ENCODE measurements at places on chromosomes 5 and 9.

DNA sequence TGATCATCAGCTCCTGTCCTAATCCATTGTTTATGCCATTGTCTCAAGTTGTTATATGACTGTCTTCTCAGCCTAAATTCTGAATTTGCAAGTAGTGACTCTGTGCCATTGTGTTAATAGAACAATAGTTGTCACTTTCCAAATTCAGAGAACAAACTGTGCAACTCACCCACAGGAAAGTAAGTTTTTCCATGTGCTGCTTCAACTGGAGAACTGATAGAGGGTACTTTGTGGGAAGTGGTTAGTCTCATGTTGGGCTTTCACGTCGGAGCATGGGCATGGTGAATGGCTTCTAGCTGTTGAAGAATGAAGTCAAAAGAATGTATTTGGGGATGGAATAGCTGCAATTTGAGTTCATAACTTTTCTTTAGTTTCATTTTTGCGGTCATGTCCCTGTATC lies 146.0 kb downstream of the CD180 start:
- DNase-seq: no peak

- peak; percentile 84 for DNase-seq
Measured at GRCh38 chr5:34929720-34930461, 532 bp downstream of the DNAJC21 start.

- peak; percentile 86 for DNase-seq
Measured at GRCh38 chr5:180313677-180314505, 22.0 kb upstream of the MAPK9 start.

DNA sequence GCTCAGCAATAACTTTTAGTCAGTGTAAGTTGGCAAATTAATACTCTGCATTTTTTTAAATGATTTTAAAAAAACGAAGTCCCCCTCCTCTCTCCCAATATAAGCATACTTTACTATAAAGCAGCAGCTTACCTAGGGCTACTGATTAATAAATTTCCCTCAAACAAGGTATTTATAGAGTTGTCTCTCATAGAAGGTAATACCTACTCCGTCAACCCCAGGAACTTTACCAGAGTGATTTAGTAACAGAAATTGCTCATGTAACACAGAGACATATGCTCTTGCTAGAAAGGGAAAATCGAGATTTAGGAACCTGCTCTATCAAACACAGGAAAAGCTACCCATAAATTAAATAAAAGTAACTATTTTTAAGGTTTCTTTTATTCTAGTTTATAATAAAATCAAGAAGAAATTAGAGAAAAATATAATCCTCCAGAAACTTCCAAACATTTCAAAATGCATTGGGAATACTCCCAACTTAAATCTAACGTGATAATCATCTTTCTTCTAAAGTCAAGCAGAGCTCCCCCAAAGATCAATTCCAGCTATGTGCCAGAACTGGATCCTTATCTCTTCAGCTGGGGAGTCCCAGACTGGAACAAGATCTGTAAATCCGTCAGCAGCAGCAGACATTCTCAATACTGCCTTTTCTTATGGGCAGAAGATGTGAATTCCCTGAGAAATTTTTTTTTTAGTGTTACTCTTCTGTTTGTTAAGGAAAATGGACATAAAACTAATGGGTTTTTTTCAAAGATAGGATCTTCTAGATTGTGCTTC lies 69.6 kb downstream of the ADAMTS16 start:
- DNase-seq: no peak

DNA sequence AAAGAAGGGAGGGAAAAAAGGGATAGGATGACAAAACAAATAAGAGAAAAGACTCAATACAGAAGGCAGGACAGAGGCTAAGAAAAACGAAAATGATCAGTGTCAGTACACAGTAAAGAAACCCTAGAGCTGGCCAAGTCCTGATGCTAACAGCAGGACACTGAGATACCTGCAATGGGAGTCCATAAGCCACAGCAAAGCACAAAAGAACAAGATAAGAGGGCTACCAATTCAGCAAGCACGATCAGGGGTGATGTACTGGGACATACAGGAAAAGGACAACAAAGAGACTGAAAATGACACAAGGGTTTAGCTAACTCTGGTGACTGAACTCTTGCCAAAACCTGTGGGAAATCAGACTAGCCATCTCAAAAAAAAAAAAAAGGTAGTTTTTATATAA lies 1072.6 kb upstream of the COX7C start:
- DNase-seq: no peak

- DNase-seq: no peak
Measured at GRCh38 chr5:159244163-159244562, 18.9 kb upstream of the UBLCP1 start.

GRCh38 chr5:14184082-14184481 lies 40.9 kb downstream of the TRIO start:
- DNase-seq: no peak

GRCh38 chr5:76690704-76691466 lies 25.0 kb upstream of the F2R start:
- no peak for DNase-seq

GRCh38 chr9:73154271-73154670 lies 2.6 kb downstream of the ANXA1 start:
- no peak for DNase-seq

- DNase-seq: no peak
Measured at GRCh38 chr9:19937121-19937520, 148.3 kb upstream of the SLC24A2 start.

DNA sequence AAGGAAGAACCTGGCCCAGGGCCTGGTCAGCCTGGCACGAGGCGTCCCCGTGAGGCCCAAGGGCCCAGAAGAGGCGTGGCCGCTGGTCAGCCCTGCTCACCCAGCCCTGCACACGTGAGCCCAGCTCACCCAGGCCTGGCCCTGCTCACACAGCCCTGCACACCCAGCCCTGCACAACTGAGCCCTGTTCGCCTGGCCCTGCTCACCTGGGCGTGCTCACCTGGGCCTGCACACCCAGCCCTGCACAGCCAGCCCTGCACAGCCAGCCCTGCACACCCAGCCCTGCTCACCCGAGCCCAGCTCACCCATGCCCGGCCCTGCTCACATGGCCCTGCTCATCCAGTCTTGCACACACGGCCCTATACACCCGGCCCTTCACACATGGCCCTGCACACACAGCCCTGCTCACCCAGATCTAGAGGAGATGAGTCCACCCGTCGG lies 2.1 kb downstream of the ZDHHC11 start:
- no peak for DNase-seq

DNA sequence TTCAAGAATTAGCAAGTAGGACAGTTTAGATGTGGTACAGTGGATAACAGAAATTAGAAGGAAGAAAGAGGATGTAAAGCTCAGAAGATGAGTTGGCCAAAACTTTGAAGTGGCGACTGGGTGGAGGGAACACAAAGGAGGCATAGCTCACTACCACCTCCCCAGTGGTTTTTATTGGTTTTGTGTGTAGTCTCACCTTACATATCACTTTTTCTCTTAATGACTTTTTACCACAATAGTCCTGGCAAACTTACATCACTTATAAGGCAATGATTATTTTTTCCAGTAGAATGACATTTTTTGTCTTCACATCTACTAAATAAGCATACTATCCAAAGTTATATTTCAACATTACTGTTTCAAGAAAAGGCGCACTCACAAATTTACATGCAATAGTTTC lies 49.2 kb upstream of the FBN2 start:
- no peak for DNase-seq

- no peak for DNase-seq
Measured at GRCh38 chr9:79259858-79260257, 311.9 kb upstream of the TLE4 start.

DNA sequence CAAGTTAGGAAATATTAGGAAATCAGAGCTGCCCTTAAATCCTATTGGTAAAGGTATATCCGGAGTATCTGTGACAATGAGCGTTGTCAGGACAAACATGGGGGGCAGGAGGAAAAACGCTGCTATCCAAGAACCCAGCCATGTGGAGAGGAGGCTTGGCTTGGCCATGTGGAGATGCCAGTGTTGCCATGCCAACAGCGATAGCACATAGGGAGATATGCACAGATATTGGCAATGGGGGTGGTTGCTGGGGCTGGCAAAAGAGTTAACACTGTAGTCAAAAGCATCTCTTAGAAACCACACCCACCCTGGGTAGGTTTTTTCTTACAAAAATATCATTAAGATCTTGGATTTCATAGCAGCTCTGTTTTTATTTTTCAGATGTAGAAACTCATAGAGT lies 106.4 kb upstream of the ASTN2 start:
- DNase-seq: no peak

DNA sequence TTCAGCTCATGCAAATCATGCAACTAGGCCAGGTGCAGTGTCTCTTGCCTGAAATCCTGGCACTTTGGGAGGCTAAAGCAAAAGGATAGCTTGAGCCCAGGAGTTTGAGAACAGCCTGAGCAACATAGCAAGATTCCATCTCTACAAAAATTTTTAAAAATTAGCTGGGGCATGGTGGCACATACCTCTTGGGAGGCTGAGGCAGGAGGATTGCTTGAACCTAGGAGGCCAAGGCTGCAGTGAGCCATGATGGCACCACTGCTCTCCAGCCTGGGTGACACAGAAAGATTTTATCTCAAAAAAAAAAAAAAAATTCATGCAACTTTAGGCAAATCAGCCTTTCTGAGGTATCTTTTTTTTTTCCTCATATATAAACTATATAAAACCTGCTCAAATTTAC lies 35.6 kb upstream of the CCNB1 start:
- DNase-seq: no peak

- DNase-seq: peak; percentile 17
Measured at GRCh38 chr5:65926893-65927292, 518 bp downstream of the ERBIN start.

DNA sequence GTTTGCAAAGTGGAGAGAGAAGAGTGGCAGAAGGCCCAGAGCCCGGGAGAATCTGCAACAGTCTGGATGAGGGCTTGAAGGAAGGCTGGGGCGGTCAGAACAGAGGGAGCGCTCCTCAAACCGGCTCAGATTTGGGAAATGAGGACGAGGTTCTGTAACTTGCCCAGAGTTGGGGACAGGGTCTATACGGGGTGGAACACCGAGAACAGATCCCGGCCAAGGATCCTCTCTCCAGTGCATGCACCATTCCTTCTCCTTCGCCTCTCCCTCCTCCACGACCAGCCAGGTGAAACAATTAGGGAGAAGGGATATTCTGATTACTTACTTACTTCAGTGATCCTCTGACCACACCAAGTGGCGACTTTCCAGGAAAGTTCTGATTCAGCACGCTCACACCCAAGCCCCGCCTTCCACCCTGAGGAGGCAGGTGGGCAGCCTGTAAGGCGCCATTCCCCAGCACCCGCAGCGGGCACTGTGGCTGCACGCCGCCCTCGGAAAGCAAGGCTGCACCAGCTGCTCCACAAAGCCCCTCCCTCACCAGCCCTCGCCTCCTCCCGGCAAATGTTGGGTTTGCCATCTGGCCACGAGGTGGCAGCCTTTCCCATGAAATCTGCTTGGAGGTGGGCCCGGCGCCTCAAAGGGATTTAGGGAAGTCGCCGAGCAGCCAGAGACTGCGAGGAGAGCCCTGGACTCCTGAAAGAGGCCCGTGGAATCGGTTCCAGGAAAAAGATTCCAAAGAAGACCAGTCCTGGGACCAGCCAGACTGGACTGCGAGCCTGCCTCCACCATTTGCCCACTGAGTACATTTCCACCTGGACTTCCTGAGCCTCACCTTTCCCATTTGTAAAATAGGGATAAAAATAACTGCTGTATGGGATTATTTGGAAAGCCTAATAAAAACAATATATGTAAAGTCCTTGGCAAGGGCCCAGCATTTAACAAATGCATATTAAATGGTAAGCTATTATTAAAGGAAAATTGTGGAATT lies 22.2 kb upstream of the WWC1 start:
- DNase-seq: peak; percentile 68

DNA sequence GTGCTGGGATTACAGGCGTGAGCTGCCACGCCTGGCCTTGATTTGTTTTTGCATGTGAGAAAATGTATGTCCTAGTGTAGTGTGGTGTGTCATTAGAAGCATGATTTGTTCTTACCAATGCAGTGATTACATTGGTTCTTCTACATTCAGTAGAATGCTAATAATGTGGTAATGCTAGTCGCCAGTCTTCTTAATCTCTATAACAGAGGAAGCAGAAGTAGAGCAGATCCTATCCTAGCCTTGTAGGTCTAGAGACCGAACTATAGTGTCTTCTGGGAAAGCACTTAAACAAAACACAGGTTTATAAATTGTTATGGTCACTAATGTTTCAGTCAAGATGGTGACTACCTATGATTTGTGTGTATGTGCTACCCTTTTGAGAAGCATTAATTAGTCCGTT lies 197.5 kb upstream of the DMRT1 start:
- DNase-seq: no peak

DNA sequence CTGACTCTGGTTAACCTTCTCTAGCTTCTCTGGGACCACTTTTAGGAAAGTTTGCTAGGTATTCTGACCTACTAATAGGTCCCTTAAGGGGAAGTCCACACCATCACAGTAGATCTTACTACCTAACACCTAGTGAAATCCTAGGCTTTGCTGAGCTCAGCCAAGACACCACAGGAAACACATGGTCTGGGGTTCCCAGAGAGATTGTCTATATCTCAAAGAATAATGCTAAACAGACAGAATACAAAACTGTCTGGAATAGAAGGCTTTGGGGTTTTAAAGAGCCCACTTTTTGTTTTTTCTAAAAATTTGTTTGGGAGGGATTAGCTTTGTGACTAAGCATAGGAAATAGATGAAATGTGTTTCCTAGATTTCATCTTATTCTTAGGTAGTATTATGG lies 395.1 kb downstream of the ARHGEF28 start:
- DNase-seq: no peak

DNA sequence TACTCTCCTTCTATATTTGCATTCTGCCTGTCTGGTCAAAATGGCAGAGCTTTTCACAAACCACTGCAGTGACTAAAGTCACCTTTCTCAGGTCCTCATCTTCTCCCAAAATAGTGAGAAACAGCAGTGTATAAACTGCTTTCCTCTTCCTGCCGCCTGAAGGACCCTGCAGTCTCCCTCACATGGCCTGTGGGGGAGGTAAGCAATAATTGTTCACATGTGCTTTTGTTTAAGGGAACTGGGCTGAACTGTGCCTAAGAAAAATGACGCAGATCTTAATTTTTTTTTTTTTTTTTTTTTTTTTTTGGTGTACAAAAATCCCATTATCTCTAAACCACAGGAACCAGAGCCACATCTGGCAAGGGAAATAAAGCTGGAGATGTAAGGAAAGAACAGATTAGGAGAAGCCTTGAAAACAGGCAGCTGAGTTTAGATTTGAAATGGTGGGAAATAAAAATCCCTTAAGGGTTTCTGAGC lies 131.7 kb upstream of the VLDLR start:
- DNase-seq: no peak

DNA sequence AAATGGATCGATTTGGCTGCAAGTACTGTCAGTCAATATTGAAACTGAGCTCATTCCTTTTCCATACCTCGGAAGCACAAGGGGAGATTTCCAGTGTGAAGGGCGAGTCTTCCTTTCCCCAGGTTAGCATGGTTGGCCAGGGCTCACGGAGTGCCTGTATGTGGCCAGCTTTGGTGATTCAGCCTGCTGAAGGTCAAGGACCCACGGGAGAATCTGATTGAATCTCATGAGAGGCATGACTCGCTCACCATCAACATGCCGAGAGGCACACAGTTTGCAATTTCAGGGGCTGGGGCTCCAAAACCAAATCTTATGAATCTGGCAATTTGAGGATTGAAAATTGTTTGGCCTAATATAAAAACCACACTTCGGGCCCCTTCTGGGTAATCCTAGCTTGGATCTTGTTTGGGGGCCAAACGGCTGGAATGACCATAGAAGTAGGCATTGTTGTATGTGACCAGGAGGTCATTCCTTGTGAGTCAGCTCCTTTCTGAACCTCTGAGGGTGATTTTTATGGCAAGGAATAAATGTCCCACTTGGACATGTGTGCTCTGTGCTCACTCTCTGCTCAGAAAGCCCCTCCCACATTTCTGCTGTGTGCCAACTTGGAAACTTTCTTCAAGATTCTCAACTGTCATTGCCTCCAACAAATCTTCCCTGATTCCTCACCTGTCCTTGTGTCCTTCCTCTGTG lies 69.8 kb downstream of the DOCK2 start:
- DNase-seq: no peak

GRCh38 chr9:80775530-80775929 lies 913.8 kb downstream of the TLE1 start:
- no peak for DNase-seq

Data from activated CD4-positive, alpha-beta memory T cell treated with anti-CD3 and anti-CD28 coated beads, Interleukin-2, amount 10 ng/mL, durations not matched to agents 7 days and 5 days (primary cell).